ENCODE measurements at places on chromosomes 12 and 14.

GRCh38 chr12:132622437-132623071 lies 4.0 kb downstream of the P2RX2 start:
- DNase-seq, result peak; percentile 36

DNA sequence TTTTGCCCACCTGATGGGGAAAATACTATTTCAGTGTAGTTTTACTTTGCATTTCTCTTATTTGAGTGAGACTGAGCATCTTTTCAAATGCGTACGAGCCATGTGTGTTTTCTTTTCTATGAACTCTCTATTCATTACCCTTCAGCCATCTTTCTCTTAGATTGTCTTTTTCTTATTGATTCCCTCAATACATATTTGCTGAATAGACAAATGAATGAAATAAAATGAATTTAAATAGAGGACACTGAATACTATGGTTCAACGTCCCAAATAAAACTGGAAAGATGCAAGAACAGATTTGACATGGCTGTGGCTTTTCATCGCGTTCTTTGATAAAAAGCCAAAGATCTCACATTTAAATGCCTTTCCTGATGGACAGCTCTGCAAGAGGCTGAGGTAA lies 34.6 kb upstream of the RPH3A start:
- no peak for DNase-seq

DNA sequence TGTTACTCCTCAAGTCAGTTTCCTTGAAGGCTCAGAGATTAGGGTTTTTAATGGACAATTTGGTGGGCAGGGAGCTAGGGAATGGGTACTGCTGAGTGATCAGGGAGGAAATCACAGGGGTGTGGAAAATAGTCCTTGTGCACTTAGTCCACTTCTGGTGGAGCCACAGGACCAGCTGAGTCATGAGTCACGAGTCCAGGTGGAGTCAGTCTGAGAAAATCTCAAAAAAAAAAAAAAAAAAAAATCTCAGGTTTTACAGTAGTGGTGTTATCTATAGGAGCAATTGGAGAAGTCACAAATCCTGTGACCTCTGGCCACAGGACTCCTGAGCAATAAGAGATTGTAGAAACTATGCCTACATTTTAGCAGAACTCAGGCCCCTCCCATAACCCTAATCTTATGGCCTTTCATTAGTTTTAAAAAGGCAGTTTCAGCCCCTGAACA lies 28.2 kb upstream of the AMN1 start:
- no peak for DNase-seq

DNA sequence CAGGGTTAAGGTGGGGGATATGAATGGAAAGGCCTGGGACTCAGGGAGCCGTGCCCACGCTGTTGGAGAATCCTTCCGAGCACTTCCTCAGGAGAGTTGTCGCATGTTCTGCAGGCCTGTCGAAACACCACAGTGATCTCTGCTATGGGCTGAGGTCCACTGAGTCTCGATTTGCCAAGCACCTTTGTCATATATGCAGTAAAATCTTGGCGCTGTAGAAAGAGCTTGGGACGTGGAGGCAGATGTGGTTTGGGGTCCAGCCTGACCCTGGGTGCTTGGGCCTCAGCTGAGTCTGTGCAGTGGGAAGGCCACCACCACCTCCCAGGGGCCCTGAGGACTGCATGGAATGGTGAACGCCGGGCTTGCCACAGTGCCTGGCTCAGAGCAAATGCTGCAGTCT lies 32.9 kb downstream of the C14orf132 start:
- DNase-seq, result no peak

GRCh38 chr12:132386926-132387497 lies 57.6 kb upstream of the GALNT9 start:
- no peak for DNase-seq

DNA sequence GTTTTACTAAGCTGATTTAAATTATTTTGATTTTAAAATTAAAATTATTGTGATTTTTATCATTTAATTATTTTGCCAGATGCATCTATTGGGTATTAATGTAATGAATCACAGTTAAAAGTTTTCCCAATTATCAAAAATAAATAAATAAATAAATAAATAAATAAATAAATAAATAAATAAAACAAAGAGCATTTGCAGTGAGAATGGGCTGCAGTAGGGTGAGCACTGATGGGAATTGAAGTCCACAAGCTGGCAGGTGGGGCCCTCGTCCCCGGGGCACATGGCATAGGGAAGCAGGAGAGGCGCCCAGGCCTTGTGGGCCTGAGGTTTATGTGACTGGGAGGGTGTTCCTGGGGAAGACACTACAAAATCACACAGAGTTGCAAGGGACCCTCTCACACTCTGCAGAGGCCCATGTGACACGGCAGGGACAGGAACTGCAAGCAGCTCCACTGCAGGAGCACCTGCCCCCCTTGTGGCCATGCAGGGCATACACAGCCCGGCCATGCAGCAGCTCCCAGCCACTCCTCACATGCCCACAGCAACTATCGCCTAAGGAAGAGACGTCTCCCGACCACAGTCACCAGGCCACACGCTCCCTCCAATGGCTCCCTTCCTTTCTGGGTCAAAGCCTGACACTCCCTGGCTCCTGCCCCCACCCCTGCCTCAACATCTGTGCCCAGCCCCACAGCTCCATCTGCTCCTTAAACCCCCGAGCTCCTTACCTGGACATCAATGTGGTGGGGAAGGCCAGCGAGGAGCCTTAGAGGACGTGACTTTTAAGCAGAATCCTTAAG lies 256.3 kb upstream of the SFSWAP start:
- DNase-seq, result no peak

- DNase-seq, result no peak
Measured at GRCh38 chr12:15842108-15842507, 40.1 kb upstream of the STRAP start.

DNA sequence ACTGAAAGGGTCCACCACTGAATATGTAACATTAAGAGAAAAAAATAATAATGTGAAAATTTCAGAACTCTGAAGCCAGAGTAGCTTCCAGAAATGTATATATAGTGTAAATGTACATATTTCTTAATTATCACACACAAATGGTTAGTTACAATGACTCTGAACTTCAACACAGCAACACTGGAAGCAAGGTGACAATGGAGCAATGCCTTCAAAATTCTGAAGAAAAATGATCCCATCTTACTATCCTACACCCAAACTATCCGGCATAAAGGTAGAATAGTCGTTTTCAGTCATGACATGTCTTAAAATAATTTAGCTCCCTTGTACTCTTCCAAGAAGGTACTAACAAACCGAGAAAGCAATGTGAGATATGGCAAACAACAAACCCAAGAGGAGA lies 11.9 kb downstream of the NAP1L1 start:
- no peak for DNase-seq
